ENCODE measurements at places on chromosomes 4 and X. TPM values are rescaled to one million over a fixed set of nuclear protein-coding genes. Genes with fewer than 3 reads are reported as not detected.
A peak's percentile ranks its signal among the peaks of the same experiment; 100 is the strongest.

The MAGEA1 gene
- not detected for total RNA-seq

The RBM46 gene
- not detected for total RNA-seq

The ANK2 gene
- 0.36 TPM for total RNA-seq

The RBMX gene
- 317 TPM for total RNA-seq

The ARR3 gene
- not detected for total RNA-seq

DNA sequence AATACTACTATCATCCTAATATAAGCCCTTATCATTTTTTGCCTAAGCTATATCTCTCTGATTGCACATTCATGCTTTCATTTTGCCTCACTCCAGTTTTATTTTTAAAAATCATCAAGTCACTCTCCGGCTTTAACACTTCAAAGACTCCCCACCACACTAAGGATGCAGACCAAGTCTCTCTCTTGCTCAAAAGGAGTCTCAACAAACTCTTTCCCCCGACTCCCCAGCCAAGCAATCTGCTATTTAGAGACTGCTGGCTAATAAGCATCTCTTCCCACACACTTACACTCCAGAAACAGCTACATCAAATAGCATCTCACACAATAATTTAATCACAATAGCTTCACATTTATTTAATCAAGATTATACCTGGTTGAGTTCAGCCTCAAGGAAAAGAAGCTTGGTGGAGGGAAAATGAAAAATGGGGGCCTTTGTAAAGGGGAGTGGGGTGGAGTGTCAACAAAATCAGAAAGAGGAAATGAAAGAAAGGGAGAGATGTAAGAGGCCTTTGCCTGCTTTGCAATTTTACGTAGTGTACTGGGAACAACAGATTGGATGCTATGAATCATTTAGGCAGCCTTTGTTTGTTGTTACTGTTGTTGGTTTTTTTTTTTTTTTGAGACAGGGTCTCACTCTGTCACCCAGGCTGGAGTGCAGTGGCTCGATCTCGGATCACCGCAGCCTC is 104.1 kb upstream of the MCF2 start:
- no peak for DNase-seq

- no peak for DNase-seq
These were observed 112.4 kb upstream of the SPRY1 start for GRCh38 chr4:123284168-123284567.

DNA sequence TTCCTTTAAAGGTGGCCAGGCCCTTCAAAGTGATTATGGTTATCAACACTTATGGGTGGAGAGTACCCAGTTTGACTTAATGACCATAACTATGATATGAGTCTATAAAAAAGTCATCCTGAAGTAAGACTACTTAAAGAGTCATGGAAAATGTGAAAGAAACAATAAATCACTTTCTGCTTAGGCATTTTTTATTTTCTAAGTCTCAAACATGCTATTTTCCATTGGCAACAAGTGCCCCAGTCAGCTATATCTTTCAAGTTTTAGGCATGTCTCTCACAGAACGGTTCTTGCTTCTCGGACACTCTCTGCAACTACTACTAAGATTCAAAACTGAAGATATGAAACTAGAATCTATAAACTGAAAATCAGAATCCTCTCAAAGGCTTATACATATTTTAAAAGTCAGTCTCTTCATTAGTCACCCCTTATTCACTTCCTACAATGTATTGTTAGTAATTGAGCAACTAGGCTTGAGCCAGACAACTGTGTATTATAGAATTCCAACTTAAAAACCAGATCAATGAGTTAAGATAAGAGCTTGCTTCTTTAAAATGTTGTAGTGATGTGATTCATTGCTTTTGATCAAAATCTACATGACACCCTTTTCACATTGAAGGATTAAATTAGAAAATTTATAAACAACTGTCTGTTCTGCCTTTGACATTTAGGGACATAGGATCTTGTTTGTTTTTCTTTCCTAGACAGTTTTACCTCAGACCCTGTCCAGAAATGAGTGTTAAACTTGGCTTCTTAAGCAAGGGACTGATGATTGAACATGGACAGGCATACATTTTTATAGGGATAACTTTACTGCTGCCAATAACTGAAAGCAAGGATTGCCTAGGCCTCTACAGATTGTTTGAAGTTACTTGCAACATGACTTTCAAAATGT is 2.9 kb downstream of the ANTXR2 start:
- DNase-seq, result no peak

DNA sequence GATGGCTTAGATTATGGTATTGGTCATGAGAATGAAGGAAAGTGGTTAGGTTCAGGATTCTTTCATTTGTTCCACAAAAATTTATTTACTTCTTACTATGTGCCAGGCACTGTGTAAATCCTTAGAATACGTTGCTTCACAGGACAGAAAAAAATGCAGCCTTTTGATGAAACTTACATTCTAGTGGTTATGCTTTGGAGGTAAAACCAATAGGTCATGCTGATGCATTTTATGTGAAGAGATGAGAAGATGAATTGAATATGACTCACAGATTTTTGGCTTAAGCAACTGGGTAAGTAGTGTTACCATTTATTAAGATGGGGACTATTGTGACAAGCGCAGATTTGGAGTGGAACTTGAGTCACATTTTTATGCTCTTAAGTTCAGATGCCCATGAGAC is 165.3 kb downstream of the GLRA2 start:
- no peak for DNase-seq

DNA sequence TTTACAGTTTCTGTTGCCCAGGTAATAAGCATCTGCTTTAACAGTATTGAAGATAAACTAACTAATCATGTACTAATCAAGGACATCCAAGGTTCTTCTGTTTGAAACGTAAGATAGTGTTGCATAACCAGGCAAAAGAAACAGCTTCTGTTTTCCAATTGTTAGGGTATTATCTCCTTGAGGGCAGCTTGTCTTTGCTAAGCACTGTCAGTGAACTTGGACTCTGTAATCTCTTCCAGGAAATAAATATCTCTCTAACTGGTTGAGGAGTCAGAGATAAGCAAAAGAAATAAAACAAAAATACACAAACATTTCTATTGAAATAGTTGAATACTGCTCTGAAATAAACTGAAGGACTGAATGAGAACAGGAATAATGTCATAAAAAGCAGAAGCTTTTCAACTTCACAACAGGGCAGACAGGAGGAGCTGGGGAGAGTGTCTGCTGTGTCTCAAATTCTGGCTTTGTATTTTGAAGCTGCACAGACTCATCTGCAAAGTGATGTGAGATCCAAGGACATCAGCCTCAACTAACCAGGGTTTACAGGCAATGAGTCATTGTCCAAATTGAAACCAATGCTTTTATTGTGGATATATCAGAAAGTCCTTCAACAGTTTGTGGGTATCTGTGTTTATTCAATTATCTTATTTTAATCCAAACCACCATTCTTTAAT is 1253.0 kb upstream of the PCDH7 start:
- no peak for DNase-seq

DNA sequence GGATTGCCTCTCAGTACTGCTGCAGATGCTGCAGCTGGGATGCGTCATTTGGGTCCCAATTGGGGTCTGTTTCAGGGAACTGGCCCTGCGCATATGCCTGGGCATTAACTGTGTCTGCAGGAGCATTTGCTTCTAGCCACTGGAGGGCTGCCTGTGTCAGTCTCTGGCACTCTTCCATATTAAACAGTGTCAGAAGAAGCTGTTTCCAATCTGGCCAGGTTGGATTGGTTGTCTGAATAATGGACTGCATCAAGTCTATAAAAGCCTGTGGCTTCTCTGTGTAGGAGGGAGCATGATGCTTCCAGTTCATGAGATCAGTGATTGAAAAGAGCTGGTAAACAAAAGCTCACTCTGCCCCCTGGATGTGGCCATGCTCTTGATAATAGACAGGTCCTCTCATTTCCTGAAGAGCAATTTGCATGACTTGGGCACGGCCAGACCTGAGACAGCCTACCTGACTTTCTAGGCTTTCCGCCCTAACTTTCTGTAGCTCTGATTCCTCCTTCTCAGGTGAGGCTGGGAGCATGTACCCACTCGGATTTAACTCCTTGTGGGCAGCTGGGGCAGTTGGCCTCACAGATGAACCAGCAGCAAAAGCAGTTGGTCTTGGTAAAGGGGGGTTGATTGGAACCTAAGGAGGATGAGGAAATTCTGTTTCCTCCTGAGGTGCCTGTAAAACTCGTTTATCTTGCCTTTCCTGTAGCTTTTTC is 29.2 kb downstream of the SULT1E1 start:
- peak; percentile 10 for DNase-seq

GRCh38 chr4:27001398-27002164 is 140.9 kb downstream of the STIM2 start:
- DNase-seq, result no peak

GRCh38 chrX:153921511-153922446 is 4.3 kb downstream of the ARHGAP4 start:
- no peak for DNase-seq

DNA sequence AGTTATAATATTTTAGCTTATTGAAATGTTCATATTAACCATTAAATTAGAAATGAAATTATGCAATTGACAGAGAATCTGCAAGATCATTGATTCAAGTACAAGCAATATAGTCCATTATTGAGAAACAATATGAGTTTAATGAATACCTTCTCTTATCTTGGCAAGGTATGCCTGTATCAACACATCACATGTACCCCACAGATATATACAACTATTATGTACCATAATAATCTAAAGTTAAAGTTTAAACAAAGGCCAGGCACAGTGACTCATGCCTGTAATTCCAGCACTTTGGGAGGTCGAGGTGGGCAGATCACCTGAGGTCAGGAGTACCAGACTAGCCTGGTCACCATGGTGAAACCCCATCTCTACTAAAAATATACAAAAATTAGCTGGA is 514.7 kb downstream of the PCDH7 start:
- no peak for DNase-seq

- DNase-seq, result no peak
These were observed 18.9 kb upstream of the HTRA3 start for GRCh38 chr4:8250637-8251036.

DNA sequence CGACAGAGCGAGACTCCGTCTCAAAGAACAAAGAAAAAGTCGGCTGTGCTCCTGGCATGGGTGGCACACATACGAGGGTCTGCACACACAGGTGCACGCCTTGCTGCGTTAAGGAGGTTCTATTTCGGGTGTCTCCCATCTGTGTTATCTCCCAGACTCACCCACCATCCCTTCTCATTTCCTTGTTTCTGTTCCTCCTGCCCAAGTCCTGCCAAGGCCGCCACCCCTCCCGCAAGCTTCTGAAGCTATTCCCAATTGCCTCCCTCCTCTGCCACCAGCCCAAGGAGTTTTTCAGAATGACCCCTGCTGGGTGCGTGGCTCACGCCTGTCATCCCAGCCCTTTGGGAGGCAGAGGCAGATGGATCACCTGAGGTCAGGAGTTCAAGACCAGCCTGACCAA is 6.0 kb upstream of the IL3RA start:
- no peak for DNase-seq

- no peak for DNase-seq
These were observed 43.1 kb downstream of the MAB21L2 start for GRCh38 chr4:150625033-150625432.

- DNase-seq, result no peak
These were observed 59.2 kb downstream of the CPZ start for GRCh38 chr4:8651661-8652180.

DNA sequence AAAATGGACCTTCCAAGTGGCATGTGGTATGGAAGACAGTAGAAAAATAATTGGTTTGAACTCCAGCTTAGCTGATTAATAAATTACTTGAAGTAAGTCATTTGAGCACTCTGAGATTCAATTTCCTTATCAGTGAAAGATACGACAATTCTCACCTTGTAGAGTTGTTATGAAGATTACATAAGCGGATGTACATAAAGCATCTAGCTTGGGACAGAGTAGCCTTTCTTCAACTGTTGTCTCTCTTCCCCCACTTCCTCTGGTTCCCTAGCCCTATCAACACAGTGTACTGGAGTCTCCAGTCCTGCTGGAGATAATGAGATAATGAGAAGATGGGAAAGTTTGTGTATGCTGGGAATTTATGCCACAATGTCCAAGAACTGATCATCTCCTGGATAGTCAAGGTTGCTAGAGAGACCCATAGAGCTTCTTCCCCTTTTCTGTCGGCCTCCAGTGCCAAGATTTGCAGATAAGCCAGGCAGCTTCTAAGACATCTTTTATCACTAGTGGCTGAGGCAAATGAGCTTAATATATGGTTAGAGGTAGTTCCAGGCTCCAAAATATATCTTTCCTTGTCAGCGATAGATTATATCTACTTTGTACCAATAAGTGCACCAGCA is 33.9 kb downstream of the VSIG4 start:
- DNase-seq, result no peak

GRCh38 chr4:12421364-12421763 is 992.7 kb upstream of the HS3ST1 start:
- no peak for DNase-seq

- no peak for DNase-seq
These were observed 212.9 kb downstream of the PDHA2 start for GRCh38 chr4:96052827-96053226.

DNA sequence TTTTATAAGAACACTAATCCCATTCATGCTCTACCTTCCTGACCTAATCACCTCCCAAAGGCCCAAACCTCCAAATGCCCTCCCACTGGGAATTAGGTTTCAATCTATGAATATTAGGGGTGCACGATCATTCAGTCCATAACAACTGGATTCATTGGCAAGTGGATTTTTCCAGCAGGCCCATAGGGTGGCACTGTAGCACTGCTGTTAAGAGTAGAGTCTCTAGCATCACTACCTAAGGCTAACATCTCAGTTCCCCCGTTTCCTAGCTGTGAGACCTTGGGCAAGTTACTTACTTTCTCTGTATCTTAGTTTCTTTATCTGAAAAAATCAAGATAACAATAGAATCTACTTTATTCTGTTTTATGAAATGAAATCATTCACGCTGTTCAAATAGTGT is 315.8 kb downstream of the STIM2 start:
- no peak for DNase-seq

DNA sequence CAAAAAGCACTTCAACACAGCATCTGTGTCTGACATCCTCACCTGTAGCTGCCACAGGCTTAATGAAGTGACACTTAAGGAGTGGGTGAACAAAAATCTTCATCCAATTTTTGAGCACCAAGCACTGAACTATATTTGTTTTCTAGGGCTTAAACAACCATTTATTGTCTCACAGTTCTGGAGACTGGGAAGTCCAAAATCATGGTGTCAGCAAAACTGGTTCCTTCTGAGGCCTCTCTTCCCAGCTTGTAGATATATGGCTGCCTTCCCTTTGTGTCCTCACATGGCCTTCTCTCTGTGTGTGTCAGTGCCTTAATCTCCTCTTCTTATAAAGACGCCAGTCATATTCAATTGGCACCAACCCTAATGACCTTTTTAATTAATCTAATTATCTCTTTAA is 189.2 kb upstream of the CLNK start:
- DNase-seq, result no peak

- no peak for DNase-seq
These were observed 41.9 kb upstream of the TAF9B start for GRCh38 chrX:78181307-78181706.

GRCh38 chrX:68832516-68833447 is 4.0 kb downstream of the EFNB1 start:
- DNase-seq, result no peak

Measured in CD4-positive, alpha-beta T cell (primary cell).